OCI-LY7 (cell line): ENCODE measurements at places on chromosomes 3 and 15. TPM values are rescaled to one million over a fixed set of nuclear protein-coding genes. Genes with fewer than 3 reads are reported as not detected.

GRCh38 chr3:31485196-31485595 lies 47.5 kb upstream of the STT3B start:
- no peak for DNase-seq

DNA sequence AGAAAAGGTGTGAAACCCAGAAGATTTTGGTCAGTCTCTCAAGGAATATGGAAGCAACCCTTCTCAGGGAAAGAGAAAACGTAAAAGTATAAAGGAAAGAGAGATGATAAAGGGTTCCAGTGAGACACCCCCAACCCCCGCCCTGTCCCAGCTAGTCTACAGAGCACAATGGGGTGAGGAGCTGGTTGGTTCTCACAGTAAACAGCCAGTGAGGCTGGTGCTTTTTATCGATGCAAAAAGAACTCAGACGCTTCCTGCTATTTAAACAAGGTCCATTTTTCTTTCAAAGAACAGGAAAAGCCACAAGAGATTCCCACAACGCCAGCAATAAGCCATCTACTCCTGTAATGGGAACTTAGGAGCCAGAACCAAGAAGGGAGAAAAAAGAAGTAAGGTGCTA lies 65.9 kb downstream of the CHAC1 start:
- DNase-seq = no peak

DNA sequence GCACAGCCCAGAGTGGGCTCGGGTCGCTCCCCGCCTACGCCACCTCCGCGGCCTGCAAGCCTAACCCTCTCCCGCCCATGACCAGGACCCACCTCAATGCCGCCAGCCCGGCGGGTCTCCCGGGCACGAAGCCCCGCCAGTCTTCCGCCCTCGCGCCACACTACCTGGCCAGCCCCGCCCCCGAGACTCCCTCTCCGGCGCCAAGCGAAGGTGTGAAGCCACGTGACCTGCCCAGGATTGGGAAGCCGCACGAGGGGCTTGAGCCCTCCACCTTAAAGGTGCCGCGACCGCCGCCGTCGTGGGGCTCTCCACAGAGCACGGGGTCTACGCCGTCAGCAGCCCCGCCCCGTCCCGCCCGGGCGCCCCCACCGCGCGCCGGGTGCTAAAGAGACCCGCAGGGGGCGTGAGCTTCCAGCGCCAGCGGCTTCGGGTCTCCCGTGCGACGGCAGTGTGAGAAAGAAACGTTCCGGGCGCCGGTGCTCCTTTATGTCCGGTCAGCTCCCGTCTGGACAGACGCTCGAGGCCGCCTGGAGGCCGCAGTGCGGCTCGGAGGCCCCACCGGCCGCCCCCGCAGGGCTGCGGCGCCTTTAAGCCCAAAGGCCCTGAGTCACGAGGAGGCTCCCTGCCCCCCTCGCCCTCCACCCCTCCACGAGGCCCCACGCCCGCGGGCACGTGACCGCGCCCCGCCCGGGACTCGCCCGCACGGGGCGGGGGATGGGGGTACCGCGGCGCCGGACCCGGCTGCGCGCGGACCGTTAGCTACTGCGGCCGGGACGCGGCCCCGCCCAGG lies at the start of gene CPEB1:
TSS of gene CPEB1 (minus strand) at position 319 of the 790 bp plus-strand sequence. CDS start 18,904 bp downstream, outside the sequence.
- DNase-seq = no peak

GRCh38 chr3:9169326-9169725 lies 80.1 kb downstream of the SRGAP3 start:
- DNase-seq = no peak

DNA sequence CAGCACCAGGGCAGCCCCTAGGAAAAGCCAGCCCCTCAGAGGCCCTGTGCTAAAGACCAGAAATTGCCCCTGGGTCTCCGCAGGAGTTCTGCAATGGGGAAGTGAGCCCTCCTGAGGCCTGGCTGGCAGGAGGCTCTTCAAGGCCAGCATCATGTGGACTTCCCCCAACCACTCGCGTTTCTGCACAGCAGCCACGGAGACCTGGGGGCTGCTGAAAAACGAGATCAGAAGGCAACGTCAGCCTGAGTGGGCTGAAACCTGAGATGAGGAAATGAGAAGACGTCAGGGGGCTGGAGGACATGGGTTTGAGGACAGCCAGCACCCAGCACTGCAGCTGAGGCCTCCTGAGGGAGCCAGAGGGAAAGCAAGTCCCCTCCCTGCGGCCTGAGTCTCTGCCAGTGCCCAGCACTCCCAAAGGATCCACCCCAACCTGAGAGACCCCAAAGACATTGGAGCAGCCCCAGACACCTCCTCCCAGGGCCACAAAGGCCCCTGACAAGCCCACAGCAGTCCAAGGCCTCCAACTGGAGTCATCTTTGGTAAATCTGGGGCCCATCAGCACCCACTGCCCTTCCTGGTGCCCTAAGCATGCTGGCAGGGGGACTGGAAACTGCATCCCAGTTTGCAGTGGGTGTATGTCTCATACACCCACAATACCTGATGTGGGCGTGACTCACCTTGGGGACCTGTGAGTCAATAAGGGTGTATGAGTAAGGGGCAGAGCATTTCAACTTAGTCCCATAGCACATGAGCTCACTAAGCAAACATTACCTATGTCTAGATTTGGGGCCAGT lies 29.2 kb upstream of the CYP11A1 start:
- no peak for DNase-seq

- no peak for DNase-seq
These were observed 9.7 kb downstream of the WDR5B start for GRCh38 chr3:122406198-122406597.

- DNase-seq = no peak
These were observed 28.5 kb downstream of the KLHL25 start for GRCh38 chr15:85766001-85766831.

DNA sequence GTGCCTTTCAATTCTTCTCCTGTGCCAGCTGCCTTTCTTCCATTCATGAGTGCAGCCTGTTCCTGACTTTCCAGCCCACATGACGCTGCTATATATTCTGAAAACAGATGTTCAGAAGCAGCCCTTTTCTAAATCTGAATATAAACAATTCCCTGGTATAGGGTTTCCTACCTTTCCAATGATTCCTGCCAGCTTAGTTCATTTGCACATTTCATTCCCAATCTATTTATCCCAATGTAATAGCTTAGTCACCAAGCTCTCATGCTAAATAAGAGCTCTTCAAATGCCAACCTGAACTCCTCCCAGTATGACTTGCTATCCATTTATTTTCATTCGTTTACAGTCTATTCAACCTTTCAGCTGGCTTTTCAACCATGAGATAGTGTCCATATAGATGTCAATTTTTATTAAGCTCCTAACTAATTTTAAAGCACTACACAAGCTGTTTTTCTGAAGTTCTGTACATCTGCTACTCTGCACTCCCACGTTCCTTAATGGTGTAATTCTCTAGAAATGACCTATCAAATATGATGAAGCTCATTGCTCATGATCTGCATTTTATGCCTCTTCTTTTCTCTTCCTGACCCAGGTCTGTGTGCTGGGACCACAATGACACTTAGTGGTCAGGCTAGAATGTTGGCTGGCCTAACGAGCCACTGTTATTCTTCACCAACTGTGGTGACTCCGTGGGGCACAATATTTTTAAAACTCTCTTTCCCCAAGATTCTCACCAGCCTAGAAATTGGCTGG lies 605.0 kb upstream of the TBL1XR1 start:
- no peak for DNase-seq

DNA sequence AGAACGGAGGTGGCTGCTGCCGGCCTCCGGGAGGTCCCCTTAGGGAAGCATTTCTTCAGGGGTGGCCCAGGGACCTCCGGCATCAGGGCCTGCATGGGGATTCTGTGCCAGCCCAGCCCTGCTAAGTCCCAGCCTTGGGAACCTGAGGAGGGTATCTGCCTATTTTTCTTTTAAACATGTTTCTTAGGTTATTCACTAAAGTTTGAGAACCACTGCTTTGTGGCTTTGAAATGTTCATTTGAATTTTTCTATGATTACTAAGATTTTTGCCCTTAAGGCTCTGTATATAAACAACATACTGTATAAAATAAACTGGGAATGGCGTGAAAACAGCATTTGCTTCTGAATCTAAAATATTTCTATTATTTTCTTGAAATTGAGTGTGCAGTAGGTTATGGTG lies 24.4 kb downstream of the FAN1 start:
- no peak for DNase-seq

DNA sequence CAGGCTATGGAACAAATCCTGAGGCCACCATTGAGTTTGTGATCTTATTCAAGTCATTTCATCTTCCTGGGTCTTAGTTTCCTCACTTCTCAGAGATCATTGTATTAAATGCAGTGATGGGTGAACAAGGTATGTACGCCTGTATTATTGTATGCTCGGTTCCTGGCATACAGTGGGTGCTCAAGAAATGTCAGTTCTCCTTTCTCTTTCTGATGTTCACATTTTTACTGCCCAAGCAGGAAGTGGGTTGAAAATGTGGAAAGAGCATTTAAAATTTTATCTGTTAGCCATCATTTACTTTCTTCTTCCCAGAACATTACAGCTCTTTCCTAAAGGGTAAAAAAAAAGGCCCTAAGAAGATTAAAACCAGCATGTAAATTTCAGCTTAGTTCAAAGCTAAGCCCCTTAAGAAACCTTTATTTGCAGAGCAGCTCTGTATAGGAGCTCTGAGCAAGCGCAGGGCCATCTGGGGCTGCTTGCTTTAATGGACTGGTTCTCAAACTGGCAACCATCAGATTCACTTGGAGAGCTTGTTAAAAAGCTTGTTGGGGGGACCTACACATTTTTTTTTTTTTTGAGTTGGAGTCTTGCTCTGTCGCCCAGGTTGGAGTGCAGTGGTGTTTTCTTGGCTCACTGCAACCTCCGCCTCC lies 179.4 kb downstream of the CHST2 start:
- no peak for DNase-seq

DNA sequence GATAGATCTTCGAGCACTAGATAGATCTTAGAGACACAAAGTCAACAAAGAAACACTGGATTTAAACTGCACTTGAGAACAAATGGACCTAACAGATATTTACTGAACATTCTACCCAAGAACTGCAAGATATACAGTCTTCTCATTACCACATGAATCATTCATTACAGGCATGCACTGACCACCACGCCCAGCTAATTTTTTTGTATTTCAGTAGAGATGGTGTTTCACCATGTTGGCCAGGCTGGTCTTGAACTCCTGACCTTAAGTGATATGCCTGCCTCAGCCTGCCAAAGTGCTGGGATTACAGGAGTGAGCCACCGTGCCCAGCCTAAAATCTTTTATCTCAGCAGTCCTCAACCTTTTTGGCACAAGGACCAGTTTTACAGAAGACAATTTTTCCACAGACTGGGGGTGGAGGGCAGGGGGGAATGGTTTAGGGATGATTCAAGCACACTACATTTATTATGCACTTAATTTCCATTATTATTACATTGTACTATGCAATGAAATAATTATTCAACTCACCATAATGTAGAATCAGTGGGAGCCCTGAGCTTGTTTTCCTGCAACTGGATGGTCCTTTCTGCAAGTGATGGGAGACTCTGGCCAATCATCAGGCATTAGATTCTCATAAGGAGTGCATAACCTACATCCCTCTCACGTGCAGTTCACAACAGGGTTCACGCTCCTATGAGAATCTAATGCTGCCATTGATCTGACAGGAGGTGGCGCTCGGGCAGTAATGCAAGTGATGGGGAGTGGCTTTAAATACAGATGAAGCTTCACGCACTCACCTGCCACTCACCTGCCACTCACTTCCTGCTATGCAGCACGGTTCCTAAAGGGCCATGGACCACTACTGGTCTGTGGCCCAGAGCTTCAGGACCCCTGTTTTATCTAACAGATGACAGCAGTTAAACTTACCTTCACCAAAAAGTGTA lies 21.7 kb downstream of the CSNK1G1 start:
- peak; percentile 57 for DNase-seq

GRCh38 chr3:57808961-57809608 lies 53.0 kb downstream of the SLMAP start:
- no peak for DNase-seq

DNA sequence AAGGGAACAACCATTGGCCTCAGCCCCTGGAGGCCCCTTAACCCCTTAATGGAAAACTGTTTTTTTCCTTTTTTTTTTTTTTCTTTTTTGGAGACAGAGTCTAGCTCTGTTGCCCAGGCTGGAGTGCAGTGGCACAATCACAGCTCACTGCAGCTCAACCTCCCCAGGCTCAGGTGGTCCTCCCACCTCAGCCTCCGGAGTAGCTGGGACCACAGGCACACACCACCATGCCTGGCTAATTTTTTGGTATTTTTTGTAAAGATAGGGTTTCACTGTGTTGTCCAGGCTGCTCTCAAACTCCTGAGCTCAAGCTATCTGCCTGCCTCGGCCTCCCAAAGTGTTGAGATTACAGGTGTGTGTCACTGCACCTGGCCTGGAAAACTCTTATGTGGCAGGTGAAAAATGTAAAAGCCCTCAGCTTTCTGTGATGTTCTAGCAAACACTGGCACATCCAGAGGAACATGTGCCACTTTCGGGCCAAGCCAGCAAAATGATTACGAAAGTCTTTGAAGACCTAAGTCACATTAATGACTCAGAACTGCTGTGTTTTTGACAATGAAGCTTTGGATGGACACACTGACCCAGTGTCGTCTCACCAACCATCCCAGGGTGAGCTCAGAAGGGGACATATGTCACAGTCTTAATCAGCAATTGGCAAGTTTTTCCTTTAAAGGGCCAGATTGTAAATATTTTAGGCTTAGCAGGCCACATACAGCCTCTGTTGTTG lies 189.3 kb upstream of the TPM1 start:
- DNase-seq = no peak

GRCh38 chr3:16524196-16524595 lies 10.7 kb upstream of the RFTN1 start:
- no peak for DNase-seq

GRCh38 chr3:122217901-122218300 lies 34.4 kb downstream of the CASR start:
- DNase-seq = no peak

GRCh38 chr15:37103475-37104423 lies 3.4 kb upstream of the MEIS2 start:
- DNase-seq = no peak

GRCh38 chr15:45177285-45177684 lies 10.5 kb downstream of the SHF start:
- DNase-seq = no peak

DNA sequence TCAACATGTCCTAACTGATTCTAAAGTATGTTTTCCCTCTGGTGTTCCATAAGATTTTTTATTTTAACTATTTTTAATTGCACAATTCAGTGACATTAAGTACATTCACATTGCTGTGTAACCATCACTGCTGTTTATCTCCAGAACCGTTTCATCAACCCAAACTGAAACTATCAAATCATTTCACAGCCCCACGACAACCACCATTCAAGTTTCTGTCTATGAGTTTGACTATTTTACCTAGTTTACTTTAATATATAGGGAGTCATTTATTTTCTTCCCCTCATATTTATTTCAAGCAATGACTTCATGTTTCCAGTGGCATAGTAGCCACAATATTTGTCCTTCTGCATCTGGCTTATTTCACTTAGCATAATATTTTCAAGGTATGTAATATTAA lies 8.4 kb downstream of the RTP1 start:
- no peak for DNase-seq

The TMEM212 gene
- total RNA-seq = not detected in 2 replicates

The TIMP4 gene
- not detected in 2 replicates for total RNA-seq

The AGTR1 gene
- not detected in 2 replicates for total RNA-seq

The PLSCR2 gene
- not detected in 2 replicates for total RNA-seq
